ENCODE measurements at places on chromosomes 16 and 17.
A peak's percentile ranks its signal among the peaks of the same experiment; 100 is the strongest.

GRCh38 chr17:6380915-6381438 is 53.9 kb downstream of the AIPL1 start:
- no peak for DNase-seq

- DNase-seq, result no peak
Observed at GRCh38 chr17:19539841-19540311, 6.2 kb downstream of the SLC47A1 start.

DNA sequence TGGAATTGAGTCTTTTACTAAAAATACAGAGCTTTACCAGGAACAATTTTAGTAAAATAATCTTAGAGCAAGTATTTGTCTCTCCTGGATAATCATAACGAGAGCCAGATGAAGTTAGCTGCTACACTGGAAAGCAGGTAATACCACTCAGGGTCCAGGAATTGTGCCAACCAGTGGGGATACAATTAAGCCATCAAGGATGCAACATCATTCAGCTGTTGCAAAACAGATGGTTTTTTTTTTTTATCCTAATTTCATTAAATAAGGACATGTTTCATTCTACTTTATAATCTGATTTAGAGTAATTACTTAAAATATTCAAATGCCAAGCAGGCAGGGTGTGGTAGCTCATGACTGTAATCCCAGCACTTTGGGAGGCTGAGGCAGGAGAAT is 10.2 kb downstream of the MMD start:
- DNase-seq, result no peak

DNA sequence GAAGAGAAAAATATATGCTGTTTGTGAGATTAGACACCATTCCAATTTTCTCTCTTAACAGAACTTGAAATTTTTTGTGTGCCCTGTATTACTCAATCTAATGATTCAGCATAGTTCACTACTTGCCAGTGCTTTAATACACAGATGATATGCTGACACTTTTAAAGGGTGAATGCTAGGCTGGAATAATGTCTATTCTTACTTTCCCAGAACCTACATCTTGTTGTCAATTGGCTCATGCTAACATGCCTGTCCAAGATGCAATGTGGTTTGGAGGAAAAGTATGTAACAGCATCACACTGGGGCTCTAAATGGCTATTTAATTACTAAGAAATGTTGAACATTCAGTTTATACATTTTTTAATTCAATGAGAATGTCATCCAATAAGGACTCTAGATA is 7.6 kb upstream of the MAP2K6 start:
- peak; percentile 27 for DNase-seq

DNA sequence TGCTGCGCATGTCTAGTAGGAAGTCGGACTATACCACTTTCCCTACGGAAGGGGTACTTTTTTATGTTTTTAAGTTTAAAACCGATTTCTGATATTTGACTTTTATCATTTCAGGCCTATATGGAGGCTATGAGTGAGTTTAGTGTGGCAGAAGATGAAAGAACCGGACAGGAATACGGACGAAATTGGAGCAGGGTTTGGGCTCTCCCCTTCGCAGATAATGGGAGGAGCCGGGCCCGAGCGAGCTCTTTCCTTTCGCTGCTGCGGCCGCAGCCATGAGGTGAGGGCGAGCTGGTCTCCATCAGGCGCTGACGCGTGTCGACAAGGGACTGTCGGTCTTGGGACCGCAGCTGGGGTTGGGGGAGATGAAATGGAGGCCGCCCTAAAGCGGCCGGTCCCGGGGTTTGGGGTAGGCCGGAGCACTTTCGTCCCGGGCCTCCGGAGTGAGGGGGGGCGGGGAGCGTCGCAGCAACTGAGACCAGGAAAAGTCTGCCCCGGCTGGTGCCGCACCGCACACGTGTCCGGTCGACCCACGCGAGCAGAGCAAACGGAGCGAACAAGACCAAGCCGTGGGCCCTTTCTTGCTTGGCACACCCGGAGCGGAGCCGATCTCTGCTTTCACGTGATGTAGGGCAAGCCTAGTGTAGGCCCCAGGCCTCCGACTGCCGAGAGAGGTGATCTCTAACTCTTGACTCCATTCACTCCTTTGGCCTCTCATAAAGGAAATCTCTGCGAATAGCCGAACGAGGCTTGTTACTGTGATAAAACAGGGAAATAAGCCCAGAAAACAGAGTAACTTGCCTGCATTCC is at the start of gene RPL19:
RPL19 (plus strand) TSS at position 214 of the 810 bp plus-strand sequence; CDS start at position 276, 62 bp downstream.
- no peak for DNase-seq

DNA sequence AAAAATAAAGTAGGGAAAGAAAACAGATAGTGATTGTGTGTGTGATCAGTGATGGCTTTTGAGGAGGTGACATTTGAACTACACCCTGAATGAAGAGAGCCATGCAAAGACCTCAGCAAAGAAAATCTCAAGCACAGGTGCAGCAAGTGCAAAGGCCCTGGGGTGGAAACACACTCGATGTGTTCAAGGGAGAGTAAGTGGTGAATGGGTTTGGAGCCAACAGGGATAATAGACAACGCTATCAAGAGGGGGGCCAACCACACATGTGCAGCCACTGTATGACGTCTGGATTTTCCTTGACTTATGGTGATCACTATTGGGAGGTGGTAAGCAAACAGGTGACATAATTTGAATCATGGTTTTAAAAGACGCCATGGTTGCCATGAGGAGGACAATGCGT is 564.2 kb downstream of the WWOX start:
- DNase-seq, result no peak

DNA sequence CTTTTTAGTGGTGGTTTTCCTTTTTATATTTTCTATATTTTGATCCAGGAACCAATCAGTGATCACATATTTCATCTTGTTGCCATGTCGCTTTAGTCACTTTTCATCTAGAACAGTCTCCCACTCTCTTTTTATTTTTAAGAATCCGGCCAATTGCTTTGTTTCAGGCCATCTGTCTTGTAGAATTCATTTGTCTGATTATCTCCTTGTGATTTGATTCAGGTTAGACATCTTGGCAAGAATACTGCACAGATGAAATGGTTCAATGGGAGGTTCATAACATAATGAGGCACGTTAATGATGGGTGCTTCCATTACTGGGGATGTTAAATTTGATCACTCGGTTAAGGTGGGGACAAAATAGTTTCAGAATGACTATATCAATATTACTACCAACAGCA is 49.1 kb downstream of the NUP88 start:
- DNase-seq, result no peak

Data from suppressor macrophage treated with lipopolysaccharide for 1 hour (primary cell).